DMS153 (cell line): ENCODE measurements at places on chromosomes 6 and 20.
A peak's percentile ranks its signal among the peaks of the same experiment; 100 is the strongest.

DNA sequence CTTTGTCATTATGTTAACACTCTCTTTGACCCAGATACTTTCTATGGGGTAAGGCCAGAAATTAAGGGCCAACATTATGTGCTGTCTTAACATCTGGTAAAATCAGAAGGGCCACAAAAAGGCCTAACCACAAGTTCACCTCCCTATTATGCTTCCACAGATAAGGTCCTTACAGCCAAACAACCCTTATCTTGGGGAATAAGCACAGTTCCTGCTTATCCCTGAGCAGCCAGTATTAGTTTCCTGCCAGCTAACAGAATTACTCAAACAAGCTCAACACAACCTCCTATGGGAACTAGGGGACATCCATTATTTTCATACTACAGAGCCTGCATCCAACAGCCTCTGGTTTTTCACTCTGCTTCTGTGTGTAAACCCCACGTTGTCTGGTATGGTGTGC is 724.8 kb downstream of the HACE1 start:
- DNase-seq, result no peak

GRCh38 chr20:16709017-16709416 is 20.8 kb upstream of the SNRPB2 start:
- no peak for DNase-seq

DNA sequence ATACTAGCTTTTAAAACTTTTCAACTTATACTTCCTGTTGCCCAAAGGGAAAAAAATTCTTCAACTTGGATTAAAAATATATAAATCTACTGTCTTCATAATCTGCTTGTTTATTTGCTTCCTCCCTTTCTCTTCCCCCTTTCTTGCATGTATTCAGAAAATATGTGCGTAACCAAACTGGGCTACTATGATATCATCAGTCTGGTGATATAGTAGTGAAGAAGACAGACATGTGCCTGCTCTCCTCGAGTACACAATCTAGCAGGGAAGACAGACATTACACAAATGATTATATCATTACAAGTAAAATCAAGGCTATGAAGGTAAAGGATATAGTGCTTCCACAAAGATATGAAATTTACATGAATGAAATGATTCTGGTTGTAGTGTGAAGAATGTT is 31.0 kb downstream of the IBTK start:
- DNase-seq, result no peak

DNA sequence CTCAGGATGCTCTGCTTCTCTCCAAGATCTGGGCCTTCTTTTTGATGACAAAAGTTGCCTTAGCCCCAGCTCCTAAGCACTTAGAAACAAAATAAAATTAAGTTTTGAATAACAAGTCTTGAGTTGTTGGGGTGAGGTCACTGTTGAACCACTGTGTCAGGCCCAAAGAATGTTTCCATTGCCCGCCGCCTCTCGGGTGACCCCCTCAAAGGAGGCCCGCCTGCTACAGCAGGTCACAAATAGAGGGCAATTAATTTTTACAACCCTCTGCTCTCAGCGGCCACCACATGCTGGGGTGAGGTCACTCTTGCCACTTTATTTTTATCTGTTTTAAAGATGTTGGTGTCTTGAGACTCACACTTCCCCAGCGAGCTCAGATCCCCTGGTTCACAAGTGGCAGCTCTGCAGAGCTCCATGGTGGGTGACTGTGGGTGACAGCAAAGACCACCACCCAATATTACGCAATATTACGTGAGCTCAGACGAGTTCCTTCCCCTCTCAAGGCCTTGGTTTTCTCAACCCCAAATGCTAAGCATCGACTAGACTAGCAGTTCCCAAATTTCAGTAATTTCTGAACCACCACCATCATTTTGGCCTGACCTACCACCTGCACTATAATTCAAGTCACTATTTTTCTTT is 247.7 kb upstream of the PMEPA1 start:
- DNase-seq, result no peak

DNA sequence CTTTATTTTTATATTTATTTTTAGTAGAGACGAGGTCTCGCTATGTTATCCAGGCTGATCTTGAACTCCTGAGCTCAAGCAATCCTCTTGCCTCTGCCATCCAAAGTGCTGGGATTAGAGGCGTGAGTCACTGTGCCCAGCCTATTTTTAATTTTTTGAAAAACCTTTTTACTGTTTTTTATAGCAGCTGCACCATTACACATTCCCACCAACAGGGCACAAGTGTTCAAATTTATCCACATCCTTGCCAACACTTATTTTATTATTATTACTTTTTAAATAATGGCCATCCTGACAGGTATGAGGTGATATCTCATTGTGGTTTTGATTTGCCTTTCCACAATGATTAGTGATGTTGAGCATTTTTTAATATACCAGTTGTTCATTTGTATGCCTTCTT is 42.5 kb downstream of the PACSIN1 start:
- no peak for DNase-seq

DNA sequence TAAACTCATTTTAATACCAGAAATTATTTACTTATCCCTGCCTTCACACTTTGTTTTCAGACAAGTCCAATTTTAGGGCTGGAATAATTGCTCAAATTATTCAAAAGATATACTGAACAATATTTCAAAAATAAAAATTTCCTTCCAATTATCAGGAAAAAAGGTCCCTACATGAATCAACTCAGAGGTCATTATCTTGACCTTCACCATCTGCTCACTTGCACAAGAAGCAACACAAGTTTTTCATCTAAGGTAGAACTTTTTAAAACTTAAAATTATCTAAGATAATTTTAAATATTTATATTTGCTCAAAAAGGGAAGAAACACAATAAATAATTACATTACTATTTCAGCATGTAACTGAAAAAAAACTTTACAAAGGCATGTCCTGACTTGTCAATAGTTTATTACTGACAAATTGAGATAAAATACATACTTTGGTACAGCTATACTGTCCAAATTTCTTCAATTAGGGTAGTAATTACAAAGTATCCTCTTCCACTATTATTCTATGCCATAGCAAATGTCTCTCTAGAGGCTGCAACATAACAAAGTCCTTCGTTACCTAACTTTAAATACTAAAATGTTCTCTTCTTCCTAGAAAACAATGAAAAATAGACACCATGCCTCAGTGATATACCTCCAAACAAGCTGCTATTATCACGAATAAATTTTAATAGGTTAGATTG is 2.4 kb downstream of the CEP85L start:
- DNase-seq, result no peak

DNA sequence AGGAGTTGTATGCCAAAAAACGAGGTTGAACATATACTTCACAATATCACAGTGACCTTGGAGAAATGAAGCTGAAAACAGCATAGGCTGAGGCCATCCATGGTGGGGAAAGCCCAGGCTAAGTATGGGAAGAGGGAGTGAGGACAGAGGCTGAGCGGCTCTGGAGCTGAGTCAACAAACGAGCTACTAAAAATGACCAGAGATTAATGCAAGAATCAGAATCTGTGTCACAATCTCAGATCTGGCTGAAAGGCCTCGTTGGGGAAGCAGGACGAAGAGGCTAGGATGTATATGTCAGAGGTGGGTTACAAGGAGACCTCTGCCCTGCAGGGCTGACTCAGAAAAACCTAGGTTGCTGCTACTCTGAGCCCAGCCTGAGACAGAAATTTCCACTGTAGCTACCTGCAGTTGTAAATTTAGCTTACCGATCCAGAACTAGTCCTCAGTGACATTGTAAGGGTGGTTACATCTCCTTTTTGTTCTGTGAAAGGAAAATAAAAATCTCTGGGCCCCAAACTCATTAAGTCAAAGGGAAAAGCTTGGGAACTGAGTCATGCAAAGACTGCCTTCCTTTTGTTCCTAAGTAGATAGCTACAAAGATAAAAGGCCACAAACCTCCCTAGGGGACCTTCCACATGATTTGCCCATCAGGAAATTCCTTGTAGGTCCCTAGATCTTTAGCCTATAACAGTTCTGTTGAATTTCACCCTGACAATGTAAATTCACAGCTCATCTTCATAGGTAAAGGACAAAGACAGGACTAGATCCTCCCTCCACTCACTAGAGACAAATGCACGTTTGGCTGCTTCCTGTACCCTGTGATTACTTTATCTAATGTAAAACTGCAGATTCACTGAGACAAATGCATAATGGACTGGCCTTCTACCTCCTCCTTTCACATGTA is 8.5 kb upstream of the TUBB2A start:
- DNase-seq, result no peak

DNA sequence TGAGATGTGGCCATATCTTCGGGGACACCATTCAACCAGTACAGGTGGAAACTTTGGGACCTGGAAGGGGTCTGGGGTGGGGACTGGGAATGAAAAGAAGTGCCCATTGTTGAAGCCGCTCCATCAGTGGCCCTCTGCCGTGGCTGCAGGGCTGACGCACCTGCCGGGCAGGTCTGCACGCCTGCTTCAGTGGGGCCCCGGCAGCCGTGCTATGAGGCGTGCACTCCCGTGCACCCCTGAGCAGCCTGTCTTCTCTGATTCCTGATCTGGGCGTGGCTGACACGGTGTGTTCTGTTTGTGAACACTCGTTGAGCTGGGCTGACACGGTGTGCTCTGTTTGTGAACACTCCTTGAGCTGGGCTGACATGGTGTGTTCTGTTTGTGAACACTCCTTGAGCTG is 155.9 kb downstream of the TAF4 start:
- no peak for DNase-seq

GRCh38 chr6:40999569-40999968 is 39.5 kb downstream of the UNC5CL start:
- DNase-seq, result peak; percentile 44

GRCh38 chr6:132142308-132142707 is 191.1 kb upstream of the CCN2 start:
- no peak for DNase-seq

DNA sequence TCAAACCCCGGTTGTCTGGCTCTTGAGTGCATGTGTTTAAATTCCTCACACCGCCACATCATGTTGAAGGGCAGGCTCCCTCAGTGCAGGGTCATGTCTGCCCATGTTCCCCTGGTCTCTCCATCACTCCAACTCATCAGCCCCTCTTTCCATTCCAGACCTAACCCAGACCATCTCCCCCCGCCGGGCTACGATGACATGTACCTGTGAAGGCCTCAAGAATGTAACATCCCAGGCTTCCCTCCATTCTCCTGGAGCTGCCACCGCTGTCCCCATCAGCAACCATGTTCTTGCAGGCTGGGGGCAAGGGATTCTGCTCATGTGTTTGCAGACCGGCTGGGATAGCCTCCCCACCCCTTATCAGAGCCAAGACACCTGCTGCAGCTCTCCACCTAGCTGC is 19.9 kb downstream of the TMEM74B start:
- DNase-seq, result no peak

DNA sequence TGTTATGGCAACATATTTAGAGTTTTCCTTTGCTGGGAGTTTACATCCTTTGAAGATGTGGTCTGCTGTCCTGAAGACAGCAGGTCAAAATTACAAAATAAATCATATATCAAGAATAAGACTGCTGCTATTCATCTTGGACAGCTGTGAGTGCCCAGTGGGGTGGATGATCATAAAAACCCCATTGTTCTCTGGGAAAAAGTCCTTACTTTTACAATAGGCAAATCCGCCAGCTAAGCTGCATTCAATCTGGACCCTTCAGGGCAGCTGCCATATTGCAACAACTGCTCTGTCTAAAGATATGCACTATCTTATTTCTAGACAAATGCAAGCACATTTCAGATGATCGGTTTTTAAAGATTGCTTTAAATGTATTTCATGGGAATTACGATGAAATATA is 19.4 kb downstream of the CASS4 start:
- no peak for DNase-seq

- no peak for DNase-seq
These were observed 1.4 kb upstream of the PCMTD2 start for GRCh38 chr20:64254156-64254555.

DNA sequence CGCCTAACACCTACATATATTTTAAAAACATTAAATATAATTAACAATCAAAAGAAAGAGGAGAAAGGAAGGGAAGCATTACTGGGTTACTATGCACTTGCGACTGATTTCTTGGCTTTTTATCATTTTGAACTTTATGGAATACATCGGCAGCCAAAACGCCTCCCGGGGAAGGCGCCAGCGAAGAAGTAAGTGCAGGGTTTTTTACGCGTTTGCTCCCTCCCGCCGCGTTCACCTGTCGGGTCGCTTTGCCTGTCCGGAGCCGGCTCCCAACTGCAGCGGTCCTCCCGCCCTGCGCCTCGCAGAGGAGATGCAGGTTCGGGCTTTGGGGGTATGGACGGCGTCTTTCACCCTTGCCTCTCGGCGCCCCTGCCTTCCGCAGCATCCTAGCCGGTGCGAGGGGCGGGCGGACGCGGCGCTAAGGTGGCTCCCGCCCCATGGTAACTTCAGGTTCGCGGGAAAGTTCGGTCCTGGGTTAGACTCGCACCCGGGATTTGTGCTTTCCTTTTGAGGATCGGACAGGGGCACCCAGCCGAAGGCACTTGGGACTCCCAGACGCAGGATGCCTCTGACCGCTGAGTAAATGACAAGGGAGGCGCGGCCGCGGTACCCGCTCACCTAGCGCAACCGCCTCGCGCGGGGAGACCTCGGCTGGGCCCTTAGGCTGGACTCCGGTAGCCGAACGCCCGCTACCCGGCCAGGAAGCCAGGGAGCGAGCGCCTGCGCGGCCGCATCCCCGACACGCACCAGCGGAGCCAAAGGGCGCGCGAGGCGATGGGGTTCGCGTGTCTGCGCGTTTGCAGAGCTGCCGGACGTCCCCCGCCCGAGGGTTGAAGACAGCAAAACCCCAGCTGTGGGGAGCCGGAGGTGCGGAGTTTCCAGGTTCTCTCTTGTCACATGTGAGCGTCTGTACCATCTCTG is 891 bp downstream of the RSPO3 start:
- no peak for DNase-seq

GRCh38 chr6:4346659-4347333 is 211.4 kb upstream of the ECI2 start:
- DNase-seq, result no peak

DNA sequence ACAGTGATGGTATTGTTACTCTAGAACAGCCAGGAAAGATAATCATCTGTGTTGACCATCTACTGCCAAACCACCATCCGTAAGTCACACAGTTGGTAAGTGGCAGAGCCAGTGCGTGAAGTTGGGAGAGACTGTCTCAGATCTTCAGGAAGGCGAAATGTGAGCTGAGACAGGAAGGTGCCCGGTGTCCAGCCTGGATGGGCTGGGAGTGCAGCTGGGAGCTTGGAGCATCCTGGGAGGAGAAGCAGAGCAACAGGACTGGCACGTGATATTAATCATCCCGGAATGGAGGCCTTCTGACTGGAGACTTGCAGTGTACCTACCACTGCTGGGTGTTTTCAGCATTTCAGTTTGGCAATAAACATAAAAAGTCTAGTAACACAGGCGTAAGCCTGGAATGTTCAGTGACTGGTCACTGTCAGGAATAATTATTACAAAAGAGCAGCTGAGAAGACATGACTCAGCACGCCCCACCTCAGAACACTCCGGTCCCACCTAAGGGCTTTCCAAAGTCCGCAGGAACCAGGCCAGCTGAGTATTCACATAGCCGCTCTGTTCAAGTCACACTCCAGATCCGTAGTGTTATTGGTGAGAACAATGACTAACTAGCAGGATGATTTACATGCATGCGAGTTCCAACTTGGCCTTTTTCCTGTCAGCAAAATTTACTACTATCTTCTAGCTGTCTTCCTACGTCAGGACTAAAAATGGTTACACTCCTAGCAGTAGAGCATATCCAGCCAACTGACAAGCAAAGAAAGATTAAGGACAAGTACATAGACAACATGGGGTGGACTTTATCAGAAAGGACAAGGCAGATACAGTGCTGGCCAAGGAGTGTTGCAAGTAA is 45.1 kb upstream of the PNRC1 start:
- DNase-seq, result no peak

- DNase-seq, result no peak
These were observed 79.2 kb upstream of the IYD start for GRCh38 chr6:150289454-150290071.
